ENCODE measurements at places on chromosomes 1 and 21.

DNA sequence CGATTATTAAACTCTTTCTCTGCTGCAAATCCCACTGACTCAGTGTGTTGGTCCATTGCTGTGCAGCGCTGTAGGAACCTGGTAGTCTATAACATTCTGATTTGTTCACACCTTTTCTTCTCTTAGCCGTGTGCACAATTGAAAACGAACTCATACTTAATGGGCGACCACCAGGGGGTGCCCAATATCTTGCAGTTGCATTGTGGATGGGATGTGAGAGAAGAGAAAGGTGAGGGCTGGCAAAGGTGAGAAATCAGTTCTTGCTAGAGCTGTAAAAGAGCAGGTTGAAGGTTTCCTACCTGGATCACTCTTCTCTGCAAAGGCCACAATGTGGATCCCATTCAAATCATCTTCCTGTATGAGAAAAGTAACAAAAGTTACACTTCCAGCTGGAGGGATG is 51.0 kb downstream of the CASQ2 start:
- no peak for DNase-seq

GRCh38 chr1:43932786-43933385 is 715 bp upstream of the ARTN start:
- DNase-seq, result no peak

DNA sequence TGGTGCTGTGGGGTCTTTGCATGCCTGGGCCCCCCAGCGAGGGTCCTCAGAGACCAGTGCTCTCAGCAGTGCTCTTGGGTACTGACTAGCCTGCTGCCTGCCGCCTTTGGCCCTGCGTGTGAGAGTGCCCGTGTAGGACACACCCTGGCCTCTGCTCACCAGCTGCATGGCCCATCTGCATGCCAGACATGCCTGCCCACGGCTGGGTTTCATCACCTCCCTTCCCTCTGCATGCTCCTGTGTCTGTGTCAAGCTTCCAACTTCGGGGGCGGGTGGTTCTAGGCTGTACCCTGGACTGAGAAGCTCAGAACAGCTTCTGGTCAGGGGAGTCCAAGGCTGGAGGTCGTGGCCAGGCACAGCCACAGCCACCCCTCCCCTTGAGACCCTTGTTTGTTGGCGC is 56.9 kb downstream of the PTPRF start:
- no peak for DNase-seq

GRCh38 chr1:30447701-30448100 is 275.7 kb downstream of the MATN1 start:
- no peak for DNase-seq

GRCh38 chr1:221602830-221603229 is 139.1 kb downstream of the DUSP10 start:
- no peak for DNase-seq

- DNase-seq, result no peak
These were observed at the start of gene SH3BGR for GRCh38 chr21:39451332-39452206. TSS of gene SH3BGR (plus strand) at chr21:39451970. CDS start at chr21:39452097, 127 bp downstream.

DNA sequence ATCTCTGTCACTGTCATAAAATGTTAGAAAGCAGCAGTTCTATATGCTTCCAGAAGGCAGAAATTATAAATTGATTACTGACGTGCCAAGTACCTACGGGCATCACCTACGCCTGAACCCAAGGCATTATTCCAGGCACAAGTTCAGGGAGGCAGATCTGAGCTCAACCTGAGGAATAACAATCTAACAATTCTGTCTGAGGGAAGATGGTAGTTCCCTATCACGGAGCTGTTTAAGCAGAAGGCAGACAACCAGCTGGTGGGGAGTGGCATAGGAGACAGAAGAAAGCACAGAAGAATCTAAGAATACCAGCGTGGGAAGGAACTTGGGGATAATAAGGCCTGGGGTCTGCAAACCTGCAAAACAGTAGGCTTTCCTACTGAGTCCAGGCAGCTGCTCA is 40.4 kb downstream of the SLC9A1 start:
- DNase-seq, result no peak

GRCh38 chr1:235502601-235503402 is 1.4 kb downstream of the B3GALNT2 start:
- no peak for DNase-seq

DNA sequence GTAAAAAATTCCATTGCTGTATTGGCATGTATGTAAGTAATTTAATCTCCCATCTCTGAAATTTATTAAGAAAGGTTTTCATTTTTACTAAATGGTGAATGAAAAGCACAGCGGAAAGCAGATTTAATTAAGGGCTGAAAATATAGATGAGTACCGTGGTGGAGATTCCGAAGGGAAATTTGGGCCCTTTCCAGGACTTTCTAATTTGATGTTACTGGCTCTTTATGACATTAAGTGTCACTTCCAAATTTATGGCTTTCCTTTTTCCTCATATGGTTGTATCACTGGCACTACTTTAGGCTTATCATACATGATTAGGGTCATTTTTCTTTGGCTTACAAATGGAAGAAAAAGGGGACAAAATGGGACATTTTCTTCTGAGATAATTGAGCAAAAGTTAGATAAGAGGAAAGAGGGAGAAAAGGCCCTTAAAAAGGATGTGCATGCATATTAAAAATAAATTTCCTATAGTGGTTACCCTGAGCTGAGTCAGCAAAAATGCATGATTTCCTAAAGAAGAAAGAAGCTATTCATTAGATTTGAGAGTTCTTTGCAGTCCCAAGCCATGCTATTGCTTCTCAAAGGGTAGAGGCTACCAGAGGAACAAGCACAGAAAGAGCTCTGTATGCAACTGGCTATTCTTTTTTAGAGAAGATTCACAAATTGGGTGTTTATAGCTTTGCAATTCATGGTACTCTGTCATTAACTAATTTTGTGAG is 74.9 kb upstream of the CNIH3 start:
- no peak for DNase-seq

- DNase-seq, result no peak
These were observed 68.9 kb downstream of the LRRC8C start for GRCh38 chr1:89701746-89702241.

DNA sequence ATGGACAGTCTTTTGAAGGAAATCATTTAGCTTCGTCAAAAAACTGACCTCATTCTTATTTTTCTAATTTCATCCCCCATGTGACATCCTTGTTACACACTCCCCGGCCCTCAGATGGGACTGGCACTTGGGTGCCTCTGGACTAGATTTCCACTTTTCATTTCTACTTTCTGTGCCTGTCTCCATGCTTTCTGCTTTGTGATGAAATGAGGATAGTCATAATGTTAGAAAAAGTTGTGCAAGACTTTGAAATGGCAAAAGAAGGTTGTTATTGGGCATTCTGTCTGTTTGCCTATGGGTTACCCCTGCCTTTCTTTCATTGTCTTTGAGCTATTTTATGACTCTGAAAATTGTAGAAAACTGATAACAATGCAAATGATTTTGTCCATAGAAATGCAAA is 54.9 kb downstream of the MDM4 start:
- DNase-seq, result no peak

- DNase-seq, result no peak
These were observed 12.8 kb upstream of the ZSCAN20 start for GRCh38 chr1:33459691-33460090.

- no peak for DNase-seq
These were observed 697 bp downstream of the PRDM16 start for GRCh38 chr1:3069491-3070308.

DNA sequence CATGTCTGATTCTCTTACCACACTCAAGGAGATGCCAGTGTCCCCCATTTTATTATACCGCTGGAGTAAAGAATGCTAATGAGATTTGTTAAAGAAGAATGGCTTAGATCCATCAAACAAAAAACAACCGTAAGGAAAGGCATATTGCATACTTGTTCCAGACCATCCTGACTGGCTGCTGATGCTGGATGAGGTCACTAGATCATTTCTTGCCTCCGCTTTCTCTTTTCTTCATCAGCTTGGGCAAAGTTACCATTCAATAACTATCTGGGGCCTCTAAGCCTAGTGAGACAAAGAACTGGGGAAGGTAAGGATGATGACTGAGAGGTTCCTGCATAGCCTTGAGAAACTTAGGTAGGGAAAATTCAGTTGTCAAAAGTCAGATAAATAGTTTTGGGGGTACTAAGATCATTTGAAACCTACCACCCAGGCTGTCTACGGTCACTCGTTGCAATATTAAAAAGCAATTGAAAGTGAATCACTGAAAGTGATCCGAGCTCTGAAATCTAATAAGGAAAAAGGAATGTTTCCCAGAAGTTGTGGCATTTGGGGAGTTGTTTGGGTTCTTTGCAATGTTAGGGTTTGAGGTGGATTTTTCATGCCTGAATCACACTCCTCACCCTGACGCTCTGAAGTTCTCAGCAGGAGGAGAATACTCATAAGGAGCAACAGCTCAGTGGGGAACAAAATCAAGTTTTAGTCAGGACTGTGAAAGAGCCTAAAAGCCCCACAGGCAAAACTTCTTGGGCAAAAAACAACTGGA is 176.8 kb downstream of the HHIPL2 start:
- no peak for DNase-seq

GRCh38 chr1:22545141-22545540 is 18.1 kb upstream of the EPHA8 start:
- no peak for DNase-seq

DNA sequence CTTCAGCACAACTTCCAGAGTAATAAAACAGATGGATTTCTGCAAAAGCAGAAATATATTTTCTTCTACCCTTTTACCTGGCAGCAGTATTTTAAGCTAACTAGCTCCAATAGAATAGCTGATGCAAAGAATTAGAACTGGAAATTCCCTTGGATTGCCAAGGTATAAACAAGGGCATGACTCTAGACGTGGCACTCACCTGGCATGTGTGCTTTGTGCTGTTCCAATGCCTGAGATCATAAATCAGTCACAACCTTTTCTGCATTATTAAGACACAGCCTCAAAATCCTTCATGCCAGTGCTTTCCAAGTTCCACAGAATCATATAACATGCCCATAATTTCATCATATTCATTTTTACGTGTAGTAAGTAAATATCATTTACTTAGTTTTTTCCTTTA is 1048.7 kb downstream of the ADGRL2 start:
- no peak for DNase-seq

DNA sequence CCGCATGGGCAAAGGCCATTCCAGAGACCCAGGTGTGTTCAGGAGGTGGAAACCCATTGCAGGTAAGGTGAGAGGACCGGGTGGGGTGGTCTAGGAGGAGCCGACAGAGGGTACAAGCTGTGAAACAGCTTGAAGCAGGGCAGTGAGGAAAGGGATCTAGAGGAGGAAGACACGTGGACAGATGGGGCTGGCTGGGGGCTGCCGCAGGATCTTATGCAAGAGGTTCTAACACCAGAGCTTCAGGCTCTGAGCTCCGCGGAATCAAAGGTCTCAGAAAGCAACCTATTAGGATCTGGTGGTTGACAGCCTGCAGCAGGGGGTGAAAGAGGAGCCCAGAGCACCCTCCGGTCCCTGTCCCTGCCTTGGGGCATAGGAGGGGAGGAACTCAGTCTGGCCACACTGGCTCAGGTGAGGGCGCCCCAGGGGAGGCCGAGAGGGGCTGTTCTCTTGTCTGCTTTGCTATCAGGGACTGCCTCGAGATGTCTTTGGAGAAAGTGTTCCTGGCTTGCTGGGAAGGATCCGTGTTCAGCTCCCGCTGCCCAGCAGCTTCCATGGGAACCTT is 1.9 kb downstream of the TFF1 start:
- no peak for DNase-seq

DNA sequence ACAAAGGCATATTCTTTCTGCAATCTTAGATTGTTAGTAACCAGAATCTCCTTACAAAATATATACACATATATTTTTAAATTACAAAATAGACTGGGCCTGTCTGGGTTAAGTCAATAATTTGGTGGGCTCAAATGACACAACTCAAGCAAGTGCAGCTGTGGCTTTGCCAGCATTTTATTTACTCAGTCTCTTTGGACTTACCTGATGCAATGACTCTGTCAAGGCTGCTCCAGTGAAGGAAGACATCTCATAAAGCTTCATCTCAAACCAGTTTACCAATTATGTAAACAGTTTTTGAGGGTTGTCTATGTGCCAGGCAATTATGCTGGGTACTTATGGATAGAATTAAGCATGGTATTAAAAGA is 22.8 kb upstream of the ABCA4 start:
- DNase-seq, result no peak

DNA sequence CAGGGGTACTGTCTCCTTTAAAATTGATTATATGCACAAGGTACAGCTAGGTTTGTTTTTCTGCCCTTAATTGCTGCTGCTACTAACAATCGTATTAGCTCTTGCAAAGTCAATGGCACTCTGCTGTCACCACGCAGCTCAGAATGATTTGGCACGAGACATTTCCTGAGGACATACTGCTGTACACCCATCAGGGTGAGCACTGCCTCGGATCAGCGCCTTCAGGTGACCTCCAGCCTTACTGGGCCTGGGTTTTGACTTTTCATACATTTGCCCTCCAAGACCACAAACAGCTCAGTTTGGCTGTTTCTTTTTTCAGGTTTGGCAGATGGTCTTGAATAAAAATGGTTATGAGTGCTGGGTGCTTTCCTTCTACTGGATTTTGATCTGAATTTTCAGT is 110.9 kb downstream of the NTPCR start:
- no peak for DNase-seq

GRCh38 chr1:147812799-147813198 is 52.4 kb upstream of the GJA5 start:
- no peak for DNase-seq

DNA sequence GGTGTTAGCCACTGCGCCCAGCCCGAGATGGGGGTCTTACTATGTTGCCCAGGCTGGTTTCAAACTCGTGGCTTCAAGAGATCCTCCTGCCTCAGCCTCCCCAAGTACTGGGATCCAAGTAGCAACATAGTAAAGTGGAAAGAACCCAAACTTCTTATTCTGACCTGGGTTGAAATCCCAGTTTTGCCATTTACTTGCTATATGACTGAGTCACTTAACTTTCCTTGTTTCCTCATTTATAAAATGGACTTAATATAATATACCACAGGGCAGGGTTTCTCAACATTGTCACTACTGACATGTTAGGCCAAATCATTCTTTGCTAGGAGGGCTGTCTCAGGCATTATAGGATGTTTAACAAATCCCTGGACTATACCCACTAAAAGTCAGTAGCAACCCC is 6.7 kb downstream of the PFDN2 start:
- DNase-seq, result no peak

- no peak for DNase-seq
These were observed 3.4 kb downstream of the LHX9 start for GRCh38 chr1:197920414-197921117.

GRCh38 chr1:145927916-145928643 is 796 bp upstream of the RBM8A start:
- DNase-seq, result no peak

GRCh38 chr21:46307625-46308024 is 16.0 kb downstream of the C21orf58 start:
- no peak for DNase-seq

DNA sequence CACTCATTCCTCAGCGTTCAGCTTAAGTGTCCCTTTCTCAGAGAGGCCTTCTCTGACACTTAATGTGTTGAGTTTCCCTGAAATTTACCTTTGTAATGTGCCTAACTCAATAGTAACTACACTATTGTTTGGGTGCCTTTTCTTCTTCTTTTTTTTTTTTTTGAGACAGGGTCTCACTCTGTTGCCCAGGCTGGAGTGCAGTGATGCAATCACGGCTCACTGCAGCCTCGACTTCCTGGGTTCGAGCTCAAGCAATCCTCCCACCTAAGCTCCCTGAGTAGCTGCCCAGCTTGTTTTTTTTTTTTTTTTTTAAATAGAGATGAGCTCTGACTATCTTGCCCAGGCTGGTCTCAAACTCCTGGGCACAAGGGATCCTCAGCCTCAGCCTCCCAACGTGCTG is 50.1 kb downstream of the ARHGEF11 start:
- no peak for DNase-seq
